ENCODE measurements at places on chromosomes 2 and 18.

DNA sequence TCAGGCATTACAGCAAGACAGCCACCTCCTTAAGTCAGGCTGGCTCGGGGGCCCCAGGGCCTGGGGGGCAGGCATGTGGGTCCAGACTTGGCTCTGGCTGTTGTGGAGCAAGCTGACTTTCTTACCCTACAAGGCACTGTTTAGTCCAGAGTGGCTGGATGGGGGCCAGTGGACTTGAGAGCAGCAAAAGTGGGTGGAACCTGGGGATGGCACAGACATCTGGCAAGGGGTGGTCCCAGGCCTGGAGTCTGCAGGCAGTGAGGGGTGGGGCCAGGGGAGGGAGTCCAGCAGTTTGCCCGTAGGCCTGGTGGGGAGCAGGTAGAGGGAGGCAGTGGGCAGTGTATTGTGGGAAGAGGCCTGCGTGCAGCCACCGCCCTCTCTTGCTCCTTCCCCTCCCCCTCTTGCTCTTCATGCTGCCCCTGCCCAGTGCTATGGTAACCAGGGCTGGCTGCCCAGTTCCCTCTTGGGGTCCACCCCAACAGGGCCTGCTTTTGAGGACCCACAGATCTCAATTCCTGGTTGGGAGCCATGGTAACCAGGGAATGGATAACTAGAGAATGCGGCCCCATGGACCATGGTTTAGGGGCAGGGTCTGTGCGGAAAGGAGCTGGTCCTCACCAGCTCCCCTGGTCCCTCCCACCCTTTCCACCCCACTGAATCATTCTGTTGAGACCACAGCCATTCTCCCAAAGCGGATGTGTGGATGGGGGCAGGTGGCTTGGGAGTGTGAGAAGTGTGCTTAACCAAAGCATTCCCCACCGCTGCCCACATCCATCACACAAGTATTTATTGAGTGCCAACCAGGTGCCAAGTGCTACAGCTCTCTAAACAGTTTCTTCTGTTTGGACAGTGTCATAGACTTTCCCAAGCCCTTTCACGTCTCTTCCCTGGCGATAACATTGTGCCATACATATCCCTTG, 19.3 kb downstream of the SPEG start:
- no peak for DNase-seq

DNA sequence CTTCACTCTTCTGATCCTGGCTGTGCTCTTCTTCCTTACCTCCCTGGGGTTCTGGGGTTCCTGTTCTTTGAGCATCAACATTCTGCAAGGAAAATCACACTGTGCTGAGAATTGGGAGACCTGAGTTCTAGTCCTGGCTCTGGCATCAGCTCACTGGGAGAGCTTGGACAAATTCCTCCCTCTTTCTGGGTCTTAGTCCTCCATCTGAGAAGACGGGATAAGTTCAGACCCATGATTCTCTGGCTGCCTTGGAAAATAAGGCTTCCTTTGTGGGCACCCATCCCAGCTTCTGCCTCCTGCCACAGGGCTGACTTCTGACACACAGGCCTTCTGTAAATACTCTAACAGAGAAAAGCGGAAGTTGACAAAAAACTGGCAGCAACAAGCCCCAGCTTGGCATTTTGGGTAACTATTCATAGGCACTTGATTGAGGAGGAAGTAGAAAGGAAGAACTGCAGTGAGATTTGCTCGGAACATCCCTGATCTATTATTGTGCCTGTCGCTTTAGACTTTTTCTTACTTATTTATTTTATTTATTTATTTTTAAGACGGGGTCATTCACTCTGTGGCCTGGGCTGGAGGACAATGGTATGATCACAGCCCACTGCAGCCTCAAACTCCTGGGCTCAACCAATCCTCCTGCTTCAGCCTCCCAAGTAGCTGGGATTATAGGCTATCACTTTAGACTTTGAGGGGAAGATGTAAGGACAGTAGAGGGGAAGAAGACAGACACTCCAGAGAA, 7.9 kb downstream of the PCBP1 start:
- peak; percentile 25 for DNase-seq

DNA sequence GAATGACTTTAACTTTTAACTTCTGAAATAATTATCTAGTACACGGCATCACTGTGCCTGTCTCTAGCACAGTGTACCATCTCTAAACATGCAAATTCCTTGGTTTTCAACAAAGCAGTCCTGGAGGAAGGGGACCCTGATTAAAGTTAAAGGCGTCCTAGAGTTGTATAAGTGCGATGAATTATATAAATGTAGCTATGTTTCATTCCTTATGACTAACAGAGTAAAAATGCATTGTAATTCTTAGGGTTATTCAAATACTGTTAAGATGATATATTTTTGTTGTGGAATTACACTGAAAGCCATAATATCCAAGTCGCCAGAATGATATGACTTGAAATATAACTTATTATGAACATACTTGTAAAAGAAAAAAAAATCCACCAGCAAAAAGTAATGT, 544.9 kb upstream of the LINC00305 start:
- DNase-seq, result no peak

GRCh38 chr2:85998071-85998991, 107.4 kb downstream of the POLR1A start:
- DNase-seq, result no peak

GRCh38 chr2:168679081-168679480, 123.4 kb upstream of the NOSTRIN start:
- DNase-seq, result no peak

GRCh38 chr2:67876176-67876575, 186.6 kb downstream of the C1D start:
- DNase-seq, result no peak

- DNase-seq, result no peak
These were observed 32.7 kb downstream of the ARHGAP25 start for GRCh38 chr2:68767031-68767961.

GRCh38 chr18:77016936-77017335, 115.6 kb downstream of the MBP start:
- DNase-seq, result no peak

- DNase-seq, result no peak
These were observed 453.9 kb downstream of the TSN start for GRCh38 chr2:122209377-122209776.

- no peak for DNase-seq
These were observed 33.2 kb upstream of the GRHL1 start for GRCh38 chr2:9918275-9918674.

DNA sequence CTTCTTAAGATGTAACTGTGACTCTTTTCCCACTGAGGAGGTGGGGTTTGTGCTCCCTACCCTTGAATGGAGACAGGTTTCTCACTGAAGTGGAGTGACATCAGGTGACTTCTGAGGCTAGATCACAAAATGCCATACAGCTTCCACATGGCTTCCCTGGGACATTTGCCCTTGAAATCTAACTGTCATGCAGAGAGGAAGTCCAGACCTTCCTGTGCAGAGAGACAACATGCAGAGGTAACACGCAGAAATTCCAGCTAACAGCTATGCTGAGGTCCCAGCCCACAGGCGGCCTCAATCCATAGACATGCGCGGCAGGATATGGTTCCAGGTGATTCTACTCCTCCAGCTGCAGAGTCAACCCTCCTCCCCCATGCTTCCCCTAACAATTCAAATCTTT, 119.0 kb downstream of the TRIB2 start:
- no peak for DNase-seq

DNA sequence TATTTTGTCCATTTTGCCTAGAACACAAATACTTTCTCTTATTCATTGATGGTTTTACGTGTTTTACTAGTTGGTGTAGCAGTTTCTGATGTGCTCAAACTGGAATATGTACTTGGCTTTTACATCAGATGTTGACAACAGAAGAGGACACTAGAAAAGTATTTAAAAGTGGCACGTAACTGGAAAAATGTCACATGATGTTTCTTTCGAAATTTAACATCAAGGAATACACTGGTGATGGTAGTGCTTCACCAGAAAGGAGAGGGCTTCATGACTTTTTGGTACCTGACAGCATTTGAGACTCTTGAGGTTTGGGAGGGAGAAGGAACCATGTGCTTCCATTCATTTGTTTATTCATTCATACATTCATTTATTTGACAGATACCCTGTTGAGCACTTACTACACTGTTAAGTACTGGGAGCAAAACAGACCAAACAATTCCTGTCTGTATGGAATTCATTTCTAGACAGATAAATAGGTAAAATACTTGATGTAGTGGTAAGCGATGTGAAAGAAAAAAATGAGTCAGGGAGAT, 1.5 kb downstream of the GIGYF2 start:
- DNase-seq, result no peak

DNA sequence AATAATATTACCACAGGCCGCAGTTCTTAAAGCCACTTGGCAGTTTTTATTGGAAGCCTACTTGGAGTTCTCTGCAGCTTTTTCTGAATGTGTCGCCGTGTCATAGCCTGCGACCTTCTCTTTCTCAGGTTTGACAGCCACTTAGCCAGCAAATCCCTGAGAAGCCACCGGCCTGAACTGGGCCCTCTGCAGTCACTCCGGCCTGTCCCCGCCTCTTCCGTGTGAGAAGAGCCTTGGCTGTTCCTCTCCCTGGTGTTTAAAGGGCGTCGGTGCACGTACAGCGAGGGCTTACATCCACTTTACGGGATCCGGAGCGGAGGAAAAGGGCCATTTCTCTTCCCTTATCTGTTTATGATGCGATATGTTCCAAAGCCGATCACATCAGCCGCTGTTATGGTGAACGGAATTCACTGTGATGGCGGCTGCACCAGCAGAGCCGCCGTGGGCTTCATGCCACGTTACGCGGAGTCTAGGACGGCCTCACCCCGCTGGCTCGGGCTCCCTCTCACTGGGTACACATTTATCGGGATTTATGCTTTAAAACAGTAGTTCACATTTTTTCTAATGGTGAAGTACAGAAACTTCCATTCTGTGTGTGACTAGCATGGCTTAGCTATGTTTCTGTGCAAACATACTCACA, 66.8 kb downstream of the GBX2 start:
- DNase-seq, result no peak

GRCh38 chr2:18380321-18380720, 180.1 kb downstream of the RDH14 start:
- no peak for DNase-seq

DNA sequence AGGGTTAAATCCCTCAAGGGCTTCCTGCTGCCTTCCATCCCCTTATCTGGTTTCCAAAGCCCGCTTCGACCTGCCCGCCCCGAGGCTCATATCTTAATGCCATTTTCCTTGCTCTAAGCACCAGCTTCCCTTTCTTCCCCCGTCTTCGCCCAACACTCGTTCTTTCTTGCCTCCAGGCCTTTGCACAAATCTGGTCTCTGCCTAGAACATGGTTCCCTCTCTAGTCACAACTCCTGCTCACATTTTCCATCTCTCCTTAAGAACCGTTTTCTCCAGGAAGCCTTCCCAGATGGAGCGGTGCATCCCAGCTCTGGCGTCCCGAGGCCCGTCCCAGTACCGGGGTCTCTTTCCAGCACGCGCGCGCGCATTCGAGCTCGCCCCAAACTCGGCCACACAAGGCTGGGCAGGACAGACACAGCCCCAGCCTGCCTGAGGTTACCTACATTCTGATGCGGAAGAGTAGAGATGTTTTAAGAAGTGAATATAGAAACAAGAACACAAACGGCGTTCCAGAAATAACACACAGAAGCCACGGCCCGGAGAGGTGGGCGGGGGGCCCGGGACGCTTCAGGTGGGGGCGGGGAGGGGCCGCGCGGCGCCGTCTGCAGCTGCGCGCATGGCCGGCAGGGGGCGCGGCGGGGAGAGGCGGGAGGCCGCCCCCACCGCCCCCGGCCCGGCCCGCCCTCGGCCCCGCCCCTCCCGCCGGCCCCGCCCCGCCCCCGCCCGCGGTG, at the start of gene DGKD:
DGKD (plus strand) TSS at position 726 of the 731 bp plus-strand sequence. CDS start 25 bp downstream, outside the sequence.
- DNase-seq, result peak; percentile 59

GRCh38 chr2:235709969-235710879, 216.4 kb downstream of the AGAP1 start:
- no peak for DNase-seq

DNA sequence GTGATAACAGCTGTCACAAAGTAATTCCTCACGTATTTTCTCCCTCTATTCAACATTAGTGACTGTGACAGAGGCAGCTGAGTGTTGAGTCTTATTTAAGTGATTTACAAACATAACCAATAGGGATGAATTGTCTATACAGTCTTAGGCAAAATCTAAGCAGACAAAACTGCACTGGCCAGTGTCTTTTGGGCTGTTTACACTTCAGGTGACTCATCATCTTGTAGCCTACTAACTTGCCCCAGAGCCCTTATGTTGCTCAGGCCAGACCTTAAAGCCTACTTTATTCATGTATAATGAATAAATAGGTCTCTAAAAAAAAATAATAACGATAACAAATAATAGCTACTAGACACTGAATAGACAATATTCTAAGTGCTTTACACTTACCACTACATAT, 17.2 kb downstream of the THOC1 start:
- DNase-seq, result no peak

DNA sequence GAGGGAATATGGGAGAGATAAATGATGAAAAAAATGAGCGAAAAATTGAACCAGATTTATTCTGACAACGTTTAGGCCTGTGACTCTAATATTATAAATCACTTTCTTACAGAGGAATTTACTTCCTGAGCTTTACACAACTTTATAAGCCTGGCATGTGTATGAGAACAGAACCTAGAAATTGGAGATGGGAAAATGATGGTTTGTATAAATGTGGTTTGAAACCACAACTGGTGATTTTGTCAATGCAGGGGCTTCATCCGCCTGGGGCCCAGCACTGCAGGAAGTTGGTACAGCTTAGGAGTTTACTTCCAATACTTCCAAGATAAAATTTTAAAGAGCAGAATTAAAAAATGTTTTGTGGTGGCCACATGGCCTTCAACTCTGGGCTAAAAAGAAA, 82.3 kb downstream of the VAPA start:
- DNase-seq, result no peak

- no peak for DNase-seq
These were observed 13.0 kb upstream of the FHL2 start for GRCh38 chr2:105411720-105412407.

GRCh38 chr2:29390136-29390535, 274.9 kb downstream of the CLIP4 start:
- no peak for DNase-seq

GRCh38 chr18:30186245-30186644, 856.3 kb downstream of the DSC3 start:
- no peak for DNase-seq

DNA sequence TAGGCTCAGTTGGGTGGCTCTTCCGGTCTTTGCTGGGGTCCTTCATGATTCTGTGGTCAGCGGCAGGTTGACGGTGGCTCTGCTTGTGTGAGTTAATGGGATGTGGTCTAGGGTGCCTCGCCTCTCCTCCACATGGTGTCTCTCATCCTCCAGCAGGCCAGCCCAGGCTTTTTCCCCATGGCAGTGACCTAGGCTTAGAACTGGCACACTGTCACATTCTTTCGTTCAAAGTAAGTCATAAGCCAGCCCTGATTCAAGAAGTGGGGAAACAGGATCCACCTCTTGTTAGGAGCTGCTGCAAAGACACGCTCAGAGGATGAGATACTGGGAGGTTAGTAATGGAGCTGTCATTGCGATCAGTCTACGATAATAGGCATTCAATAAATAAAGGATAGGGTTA, 46.0 kb upstream of the CTIF start:
- no peak for DNase-seq

DNA sequence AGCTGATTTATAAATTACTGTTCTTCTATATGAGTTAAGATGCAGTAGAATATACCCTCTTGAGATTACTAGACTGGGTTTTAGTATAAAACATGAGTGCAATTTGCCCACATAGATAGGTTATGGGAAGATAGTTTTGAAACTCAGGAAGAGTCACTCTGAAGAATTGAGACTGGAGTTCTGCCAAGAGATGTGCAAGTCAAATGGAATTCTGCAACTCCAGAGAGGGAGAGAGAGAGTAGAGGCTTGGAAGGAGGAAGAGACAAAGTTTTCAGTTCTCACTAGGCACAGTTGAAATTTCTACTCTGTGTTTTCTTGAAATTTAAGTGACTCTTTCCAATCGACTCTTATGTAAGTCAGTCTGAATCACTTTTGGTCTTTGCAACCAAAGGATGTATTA, 878.8 kb downstream of the TSN start:
- DNase-seq, result no peak

All from activated CD8-positive, alpha-beta memory T cell treated with anti-CD3 and anti-CD28 coated beads for 4 hours (primary cell).